Stimulated activated naive B cell treated with anti-CD40 and anti-IgM and Interleukin-4, amounts not matched to agents 10 μg/mL and 1 μg/mL and 100 μg/mL, for 72 hours (primary cell): ENCODE measurements at places on chromosomes 6 and 20.

DNA sequence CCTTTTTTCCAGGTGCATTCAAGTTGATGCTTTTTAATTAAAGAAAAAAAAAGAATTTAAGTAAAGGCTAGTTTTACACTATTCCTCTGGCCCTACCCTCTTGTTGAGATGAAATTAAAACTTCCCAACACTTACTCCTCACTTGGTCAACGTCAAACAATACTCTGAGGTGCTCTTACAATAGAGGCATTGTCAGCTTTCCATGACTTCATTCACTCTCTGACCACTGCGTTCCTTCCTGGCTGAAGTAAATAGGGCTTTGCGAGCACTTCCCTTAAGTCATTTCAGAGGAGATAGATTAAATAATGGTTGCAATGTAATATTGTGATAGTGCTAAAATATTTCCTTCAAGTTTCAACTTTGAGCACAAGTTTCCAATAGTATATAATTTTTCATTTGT is 229.8 kb upstream of the CEP162 start:
- DNase-seq = no peak

GRCh38 chr6:28597924-28598722 is 72.4 kb downstream of the GPX5 start:
- no peak for DNase-seq

DNA sequence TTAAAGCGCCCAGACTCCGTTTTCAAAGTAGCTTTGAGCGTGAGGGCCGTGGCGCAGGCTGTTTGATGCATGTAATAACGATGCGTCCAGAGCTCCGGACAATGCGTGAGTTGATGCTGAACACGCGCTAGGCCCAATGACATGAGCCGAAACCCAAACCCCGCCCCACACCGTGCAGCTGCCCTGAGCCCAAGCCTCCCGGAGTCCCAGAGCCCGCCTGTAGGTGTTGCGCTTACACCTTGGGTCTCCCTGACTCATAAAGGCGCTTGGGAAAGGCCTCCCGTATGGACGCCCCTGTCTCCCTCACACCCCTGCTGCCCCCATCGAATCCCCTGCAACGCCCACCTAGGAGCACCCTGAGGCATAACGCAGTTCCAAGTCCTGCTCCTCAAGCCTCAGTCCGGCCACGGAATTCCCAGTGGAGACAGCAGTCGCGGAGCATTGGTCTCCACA is 87.6 kb downstream of the ERMARD start:
- DNase-seq = no peak

DNA sequence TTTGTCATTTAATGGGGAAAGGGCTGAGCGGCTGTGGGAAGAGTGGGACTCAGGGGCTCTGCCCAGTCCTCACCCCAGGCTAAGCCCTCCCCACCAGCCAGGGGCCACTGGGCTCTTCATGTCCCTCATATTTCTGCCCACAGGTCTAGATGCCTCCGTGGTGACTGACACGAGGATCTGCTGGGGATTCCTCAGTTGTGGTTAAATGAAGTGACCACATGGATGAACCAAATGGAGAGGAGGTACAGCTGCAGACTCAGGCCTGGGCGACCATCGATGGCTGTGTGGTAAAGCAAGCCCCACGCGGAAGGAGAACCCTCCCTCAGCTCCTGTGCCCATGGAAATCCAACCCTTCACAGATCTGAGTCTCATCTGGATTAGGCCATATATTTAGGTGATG is 29.4 kb downstream of the RAET1L start:
- no peak for DNase-seq

DNA sequence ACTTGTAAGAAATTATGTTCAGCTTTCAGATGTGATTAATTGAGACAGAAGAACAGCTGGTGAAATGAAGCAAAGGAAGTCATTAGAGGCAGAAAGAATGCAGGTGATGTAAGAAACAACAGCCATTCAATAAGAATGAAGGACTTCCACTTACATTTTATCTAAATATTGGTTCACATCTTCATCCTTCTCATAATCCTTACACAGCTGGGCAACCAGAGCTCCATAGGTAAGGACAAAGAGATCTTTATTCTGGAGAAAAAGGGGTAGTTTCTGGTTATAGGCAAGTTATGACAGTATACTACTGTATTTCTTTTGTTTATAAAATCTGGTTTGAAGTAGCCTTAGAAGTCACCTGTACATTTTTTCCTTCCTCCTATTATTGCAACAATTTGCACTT is 2.3 kb downstream of the TRAPPC3L start:
- no peak for DNase-seq

- DNase-seq = no peak
These were observed at the start of gene SYNDIG1 for GRCh38 chr20:24469116-24469893. TSS of gene SYNDIG1 (plus strand) at chr20:24469629. CDS start at chr20:24543098, 73,469 bp downstream.

DNA sequence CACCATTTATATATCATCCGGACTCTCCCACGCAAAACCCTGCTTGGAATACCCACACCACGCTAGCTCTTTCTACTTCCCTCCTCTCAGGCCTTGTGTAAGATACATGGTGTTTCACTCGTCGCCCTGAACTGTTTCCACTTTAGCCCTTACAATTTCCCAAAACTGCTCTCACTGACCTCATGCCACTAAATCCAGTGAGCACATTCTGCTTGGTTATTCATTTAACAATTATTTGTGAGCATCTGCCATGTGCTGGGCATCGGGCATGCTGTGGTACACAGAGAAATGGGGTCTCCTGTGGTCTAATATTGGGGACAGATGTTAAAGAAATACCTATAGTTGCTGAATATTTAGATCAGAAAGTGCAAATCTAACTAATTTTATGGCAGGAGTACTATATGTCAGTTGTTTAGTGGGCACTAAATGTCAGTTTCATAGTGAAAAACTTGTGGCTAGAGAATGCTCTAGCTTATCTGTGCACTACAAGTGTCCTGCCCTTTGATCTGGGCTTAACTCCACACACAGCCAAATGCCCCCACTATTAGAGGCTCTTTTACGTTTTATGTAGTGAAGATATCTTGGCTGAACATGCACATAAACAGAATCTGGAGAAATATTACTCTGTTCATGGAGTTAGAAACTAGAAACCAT is 41.0 kb downstream of the PLEKHG1 start:
- DNase-seq = no peak
